ENCODE measurements at places on chromosomes 4 and X.
A peak's percentile ranks its signal among the peaks of the same experiment; 100 is the strongest.

DNA sequence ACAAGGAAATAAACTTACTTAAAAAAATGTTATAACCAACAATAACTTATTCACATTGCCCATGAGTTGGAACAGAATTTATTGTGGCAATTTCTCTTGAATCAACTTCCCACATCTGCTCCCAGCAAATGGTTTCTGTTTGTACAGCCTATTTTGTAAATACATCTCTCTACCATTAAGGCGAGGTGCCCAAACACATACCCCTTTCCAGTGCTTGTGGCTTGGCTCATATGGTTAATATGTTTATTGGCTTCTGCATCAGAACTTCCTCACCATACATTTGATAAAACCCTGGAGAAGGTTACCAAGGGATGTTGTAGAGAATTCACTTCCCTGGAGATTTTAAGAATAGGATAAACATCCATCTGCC, 207.1 kb downstream of the SOWAHB start:
- no peak for DNase-seq

DNA sequence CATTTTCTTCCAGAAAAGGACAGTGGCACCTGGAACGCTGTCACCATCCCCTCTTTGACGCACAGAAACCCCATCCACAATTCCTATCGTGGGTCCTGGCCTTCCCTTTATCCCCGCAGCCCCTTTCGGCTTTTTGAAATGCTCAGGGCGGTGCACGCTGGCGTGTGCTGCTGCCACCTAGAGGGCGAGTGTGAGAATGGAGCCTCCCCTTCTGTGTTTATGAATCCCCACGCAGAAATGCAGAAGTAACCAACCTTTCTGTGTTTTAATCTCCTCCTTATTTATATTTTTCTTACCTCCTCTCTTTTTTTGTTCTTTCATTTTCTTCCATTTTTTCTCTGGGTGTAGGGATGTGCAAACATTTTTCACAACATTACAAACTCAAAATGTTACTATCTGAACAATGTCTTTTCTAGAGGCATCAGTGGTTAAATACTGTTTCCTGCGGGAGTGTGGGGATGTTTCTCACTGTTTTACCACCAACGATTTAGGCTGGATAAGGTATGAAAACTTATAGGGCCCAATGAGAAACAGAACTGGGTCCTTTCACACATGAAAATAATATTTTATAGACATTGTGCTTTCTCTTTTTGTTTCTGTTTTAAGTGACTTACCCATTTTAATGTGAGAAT, 50.0 kb downstream of the TMA16 start:
- DNase-seq: peak; percentile 43

DNA sequence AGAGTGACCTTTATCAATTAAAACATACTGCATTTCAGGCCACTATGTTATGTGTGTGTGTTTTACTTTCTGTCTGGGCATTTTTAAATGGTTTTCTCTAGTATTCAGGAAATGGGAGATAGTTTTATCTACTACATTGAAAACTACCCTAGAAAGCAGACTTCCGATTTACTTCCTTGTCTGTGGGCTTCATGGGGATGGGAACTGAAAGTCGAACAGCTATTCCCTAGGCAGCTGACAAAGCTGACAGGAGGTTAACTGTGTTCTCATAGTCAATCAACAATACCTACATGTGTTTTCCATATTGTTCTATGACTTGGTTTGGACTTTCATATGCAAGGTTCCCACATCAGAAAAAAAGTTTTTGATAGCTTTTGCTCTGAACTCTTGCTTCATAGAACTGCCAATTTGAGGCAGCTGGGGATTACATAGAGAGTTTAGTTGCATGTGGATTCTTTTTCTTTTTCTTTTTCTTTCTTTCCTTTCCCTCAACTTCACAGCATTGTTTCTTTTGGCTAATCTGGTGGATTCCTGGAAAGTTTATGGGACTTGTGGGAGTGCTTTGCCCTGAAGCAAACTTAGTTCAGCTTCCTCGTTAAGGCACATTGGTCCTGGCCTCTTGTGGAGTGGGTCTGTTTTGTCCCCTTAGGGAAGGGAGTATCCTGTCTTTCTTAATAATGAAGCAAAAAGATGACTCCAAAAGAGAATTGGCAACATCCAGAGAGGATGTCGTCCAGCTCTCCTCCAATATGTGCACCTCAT, 327.1 kb upstream of the GIMD1 start:
- no peak for DNase-seq

- DNase-seq: no peak
These were observed 144.2 kb downstream of the PABPC4L start for GRCh38 chr4:134057356-134057755.

DNA sequence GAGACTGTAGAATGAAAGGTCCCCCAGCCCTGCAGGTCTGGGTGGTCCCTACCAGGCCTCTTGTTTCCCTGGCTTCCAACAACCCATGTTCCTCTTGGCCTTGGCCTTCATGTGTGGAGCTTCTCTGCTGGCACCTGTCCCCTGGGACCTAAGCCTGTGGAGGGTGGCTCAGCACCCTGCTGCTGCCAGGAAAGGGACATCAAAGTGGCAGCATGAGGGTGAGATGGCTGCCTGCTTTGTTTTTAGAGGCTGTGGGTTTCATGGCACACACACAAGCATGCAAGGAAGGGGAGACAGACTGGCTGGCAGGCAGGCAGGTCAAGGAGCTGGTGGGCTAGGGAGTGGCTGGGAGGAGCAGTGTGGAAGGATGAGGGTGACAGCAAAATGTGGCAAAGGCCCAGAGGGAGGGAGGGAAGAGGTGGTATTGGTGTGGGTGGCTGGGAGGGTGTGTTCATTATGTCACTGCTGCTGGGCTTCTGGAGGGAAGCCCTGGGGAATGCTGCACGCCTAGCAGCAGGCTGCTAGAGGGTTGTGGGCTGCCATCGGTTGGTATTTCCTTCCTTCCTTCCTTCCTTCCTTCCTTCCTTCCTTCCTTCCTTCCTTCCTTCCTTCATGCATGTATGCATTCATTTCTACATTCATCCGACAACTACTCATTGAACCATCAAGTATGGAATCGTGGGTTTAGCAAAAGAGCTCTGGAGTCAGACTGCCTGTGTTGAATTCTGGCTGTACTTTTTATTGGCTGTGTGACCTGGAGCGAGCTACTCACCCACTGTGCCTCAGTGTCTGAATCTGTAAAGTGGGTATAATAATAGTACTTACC, 128.7 kb upstream of the PJA1 start:
- DNase-seq: no peak

DNA sequence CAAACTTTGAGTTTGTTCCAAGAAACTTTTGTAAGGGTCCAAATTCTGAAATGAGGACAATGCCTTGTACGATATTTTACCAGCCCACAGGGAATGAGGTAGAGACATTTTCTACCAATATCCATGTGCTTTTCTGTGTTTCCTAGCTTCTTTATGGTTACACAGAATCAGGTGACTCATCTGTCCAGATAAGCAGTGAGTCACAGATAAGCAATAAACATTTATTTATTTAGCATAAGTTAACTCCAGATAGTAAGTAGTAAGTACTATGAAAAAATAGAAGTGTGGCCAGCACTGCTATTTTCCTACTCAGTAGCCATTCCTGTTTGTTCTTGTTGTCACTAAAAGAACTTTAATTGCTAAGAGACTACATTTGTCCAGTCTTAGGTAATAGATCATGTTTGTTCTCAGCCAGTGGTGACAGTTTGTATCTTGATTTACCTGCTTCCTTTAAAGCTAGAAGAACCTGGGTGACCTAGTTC, 7.4 kb downstream of the AFF1 start:
- no peak for DNase-seq

DNA sequence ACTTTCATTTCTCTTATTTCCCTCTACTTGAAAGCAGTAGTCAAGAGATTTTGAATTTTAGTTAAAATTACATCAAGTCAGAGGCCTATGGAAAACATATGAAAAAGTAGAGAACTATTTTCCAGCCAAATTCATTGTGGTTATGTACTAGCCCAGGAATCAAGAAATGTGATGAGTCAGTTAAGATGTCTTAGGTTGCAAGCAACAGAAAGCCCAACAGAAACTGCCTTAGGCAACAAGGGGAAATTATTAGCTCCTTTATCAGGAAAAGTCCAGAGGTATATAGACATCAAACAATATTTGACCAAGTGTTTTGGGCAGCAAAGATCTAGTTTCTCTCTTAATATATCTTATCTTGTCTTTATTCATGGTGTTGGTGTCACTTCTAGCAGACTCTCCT, 37.8 kb upstream of the FRMD7 start:
- no peak for DNase-seq

GRCh38 chr4:118964891-118965411, 76.3 kb downstream of the SYNPO2 start:
- DNase-seq: no peak

- DNase-seq: no peak
These were observed 116.7 kb downstream of the UBE2K start for GRCh38 chr4:39814403-39815185.

DNA sequence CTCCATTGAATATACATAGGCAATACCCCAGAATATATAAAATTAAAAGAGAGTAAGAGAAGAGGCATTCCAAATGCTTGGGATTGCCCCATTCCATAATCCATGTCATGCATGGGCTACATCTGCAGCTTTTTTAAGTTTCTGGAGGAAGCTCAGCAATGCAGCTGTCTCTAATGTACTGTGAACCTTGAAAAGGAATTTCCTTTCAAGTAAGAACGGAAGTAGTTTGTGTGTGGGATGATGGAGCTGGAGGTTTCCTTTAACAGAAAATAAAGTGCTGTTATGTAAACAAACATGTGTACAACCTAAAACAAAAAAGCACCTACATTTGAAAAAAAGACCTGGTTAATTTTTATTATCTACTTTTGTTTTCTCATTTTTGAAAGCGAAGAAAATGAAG, 303.5 kb downstream of the BMPR1B start:
- no peak for DNase-seq

DNA sequence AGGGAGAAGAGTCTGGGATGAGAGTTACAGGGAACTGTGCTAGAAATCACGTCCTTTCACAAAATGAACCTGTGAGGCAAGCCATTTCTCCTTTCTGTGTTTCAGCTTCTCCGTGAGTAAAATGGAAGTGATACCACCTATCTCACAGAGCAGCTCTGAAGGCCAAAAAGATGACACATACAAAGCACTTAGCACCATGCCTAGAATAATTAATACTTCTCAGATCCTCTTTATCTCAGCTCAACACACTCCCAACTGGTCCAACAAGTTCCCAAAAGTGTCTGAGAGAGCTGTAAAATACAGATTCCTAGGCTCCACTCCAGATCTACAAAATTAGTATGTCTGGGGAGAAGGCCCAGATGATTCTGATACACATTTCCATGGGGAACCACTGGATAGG, 38.3 kb downstream of the LHFPL1 start:
- DNase-seq: no peak

- no peak for DNase-seq
These were observed 290.6 kb upstream of the TAPT1 start for GRCh38 chr4:16516796-16517439.

- DNase-seq: no peak
These were observed 63.9 kb downstream of the USP26 start for GRCh38 chrX:133033010-133033409.

- no peak for DNase-seq
These were observed 842.1 kb upstream of the HTR2C start for GRCh38 chrX:113741744-113742143.

DNA sequence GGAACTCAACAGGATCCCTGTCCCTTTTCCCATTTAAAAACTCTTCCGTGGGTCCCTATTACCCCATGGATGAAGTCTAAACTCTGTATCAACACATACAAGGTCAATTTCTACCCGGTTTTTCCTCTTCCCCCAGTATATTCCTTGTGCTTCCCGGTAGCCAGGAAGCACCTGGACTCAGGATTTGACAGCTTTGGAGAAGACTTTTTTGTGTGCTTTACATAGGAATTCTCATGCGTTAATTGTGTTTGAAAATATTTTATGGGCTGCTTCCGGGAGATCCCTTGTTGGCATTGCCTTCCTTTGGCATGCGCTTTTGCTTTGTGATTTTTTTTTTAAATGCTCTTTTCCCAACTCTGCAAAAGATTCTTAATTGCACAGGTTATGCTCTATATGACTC, 7.2 kb downstream of the SMS start:
- no peak for DNase-seq

DNA sequence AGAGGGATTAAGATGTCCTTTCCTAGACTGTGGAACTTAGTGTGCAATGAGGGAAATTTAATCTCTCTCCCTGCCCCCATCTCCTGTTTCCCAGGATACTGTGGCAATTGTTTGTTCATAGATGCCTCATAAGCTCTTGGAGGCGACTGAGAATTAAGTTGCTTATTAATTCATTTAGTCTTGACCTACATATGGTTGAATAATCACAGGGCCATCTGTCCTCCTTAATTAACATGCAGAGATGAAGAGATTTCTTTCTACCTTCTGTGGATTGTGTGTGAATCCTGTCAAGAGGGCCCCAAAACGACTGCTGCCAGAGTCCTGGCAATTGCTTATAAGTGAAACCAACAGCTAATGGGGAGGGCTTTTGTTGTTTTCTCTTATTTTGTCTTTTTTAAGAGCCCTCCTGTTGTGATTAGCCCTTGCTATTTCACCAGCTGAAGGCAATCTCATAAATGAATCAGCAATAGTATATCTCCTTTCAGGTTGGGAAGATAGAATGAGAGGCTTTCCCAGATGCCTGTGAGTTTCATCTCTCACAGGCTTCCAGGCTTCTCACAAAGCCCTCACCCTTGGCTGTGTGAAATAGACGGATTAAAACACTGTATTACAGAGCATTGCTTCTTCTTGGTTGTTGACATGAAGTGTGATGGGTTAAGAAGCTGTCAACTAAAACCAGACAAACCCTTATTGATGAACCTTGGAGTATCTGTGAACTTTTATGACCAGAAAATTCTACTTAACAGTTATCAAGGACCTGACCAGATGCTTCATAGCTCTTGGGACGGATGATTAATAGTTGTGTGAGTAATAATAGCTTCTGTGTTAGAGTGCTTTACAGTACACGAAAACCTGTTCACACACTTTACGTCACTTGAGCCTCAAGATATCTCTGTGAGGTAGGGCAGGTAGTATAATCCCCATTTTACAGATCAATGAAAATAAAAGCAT, 58.5 kb downstream of the PGRMC2 start:
- DNase-seq: no peak

DNA sequence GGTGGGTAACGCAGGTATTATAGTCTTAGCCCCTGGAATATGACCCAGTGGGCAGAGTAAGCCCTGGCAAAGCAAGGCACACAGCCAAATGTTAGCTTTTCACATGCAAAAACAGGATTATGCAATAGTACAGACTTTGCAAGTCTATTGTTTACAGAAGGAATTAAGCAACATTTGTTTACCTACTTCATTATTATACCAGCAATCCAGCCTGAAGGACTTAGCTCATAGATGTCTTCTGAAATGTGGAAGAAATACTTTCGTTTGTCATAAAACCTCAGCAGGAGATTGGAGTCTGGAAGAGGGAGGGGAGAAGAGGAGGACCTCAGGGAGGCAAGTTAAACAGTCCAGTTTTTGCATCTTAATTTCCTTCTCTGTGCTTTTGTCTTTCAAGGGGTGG, 226.7 kb upstream of the CENPE start:
- no peak for DNase-seq

- no peak for DNase-seq
These were observed 332.5 kb upstream of the TRAM1L1 start for GRCh38 chr4:117417856-117418255.

- no peak for DNase-seq
These were observed 166.1 kb upstream of the PDE5A start for GRCh38 chr4:119794681-119795080.

All from left ventricle myocardium inferior (tissue), 1 donor.